ENCODE measurements at places on chromosomes 3 and 15. TPM values are rescaled to one million over a fixed set of nuclear protein-coding genes. Genes with fewer than 3 reads are reported as not detected.

DNA sequence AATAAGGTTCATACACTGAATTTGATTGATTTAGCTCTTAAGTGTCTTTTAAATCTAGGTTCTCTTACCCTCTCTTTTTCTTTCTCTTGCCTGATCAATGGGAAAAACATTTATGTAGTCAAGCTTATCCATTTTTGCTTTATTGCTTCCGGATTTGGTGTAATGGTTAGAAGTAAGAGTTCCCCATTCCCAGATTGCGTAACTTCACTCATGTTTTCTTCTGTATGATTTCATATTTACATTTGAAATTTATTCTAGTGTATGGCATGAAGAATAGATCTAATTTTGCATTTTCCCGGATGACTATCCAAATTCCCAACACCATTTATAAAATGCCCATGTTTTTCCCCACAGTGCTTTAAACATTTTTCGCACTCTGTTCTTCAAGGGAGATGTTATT, 27.9 kb upstream of the SV2B start:
- DNase-seq: no peak

- DNase-seq: no peak
These were observed 151.1 kb downstream of the IL20RB start for GRCh38 chr3:137108699-137109440.

The IMPG2 gene
- total RNA-seq: 0.51 TPM

The TM4SF4 gene
- total RNA-seq: 0.13 TPM

DNA sequence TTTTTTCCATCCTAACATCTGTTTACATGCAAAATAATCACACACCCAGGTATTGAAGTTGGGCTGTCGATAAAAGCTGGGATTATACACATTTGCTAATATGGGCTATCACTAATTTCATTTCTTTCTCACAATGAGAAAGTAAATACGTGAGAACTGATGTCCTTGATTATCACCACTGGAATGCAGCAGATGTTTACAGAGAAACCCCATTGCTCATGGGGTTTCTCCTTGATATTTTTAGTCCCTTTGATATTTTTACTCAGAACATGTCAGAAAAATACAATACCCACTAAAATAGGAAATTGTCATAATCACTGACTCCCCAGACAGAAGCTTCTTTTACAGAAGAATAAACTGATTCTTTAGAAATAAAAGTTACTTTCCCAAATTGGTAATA, 535.1 kb upstream of the CCDC54 start:
- no peak for DNase-seq

The ARPP21 gene
- total RNA-seq: 145 TPM

DNA sequence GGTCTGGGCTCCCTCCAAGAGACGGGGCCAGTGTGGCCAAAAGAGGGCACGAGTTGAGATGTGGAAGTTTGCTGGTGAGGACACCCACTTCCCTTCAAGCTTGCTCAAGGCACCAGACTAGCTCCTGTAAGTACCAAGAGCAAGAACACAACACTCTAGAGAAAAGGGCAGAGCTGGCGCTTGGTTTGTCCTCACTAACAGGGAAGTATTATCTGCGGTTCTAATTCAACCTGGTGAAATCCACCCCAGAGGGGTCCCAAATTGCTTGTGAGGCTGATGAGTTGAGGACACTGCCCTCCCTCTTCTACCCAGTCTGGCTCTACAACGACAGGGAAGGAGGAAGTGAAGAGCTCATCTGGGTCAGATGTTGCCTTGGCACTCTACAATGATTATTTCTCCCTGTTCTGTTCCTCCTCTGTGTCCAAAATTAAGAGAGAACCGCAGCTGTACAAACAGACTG, 16.9 kb upstream of the FSIP1 start:
- no peak for DNase-seq

The TLNRD1 gene
- 2.7 TPM for total RNA-seq

The GP5 gene
- not detected for total RNA-seq

- DNase-seq: peak; percentile 49
These were observed 848 bp upstream of the CADPS start for GRCh38 chr3:62876064-62876463.

DNA sequence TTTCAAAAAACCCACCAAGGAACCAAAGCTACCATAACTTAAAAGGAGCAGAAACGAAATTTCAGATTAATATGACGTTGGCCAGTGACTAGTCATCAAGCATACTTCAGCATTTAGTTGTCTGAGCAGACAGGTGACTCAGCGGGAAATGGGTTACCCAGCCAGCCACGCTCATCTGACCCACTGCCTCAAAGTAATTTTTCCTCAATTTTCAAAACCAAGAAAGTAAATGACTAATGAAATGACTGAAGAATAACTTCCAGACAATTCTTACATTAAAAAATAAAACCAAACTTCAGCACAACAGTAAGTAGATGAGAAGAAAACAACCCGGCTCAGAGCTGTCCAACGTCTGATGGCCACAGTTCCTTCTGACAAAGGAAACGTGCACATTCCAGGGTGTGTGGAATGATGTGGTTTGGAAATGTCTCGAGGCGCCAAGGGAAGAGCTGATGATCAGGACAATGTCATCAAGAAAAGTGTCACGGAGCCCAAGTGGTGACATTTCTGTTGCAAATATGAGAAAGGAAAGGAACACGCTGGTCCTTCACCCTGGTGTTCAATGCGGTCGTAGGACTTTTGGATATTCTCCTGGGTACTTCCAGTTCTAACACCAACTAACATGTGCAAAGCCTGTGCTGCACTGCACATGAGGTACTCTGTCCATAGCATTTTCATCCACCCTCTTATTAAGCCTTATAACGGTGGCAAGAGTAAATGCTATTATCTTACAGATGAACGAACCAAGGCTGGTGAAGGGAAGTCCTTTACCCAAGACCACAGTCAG, 79.1 kb downstream of the FOXP1 start:
- DNase-seq: no peak

The CYP8B1 gene
- 0.08 TPM for total RNA-seq

The TRANK1 gene
- total RNA-seq: 0.63 TPM

GRCh38 chr15:62904041-62904910, 138.3 kb upstream of the TPM1 start:
- DNase-seq: no peak

The XCR1 gene
- total RNA-seq: 0.04 TPM

The ZBBX gene
- not detected for total RNA-seq

- no peak for DNase-seq
These were observed 27.6 kb downstream of the UQCC5 start for GRCh38 chr3:52563984-52564383.

The LRRC34 gene
- total RNA-seq: 0.40 TPM

The ITIH4 gene
- total RNA-seq: 34.2 TPM

The RARRES1 gene
- total RNA-seq: 2.4 TPM

Measured in psoas muscle (tissue), 8 donors.